ENCODE measurements at places on chromosomes 1 and 21.

- no peak for DNase-seq
These were observed 118.1 kb downstream of the DTL start for GRCh38 chr1:212153635-212154034.

DNA sequence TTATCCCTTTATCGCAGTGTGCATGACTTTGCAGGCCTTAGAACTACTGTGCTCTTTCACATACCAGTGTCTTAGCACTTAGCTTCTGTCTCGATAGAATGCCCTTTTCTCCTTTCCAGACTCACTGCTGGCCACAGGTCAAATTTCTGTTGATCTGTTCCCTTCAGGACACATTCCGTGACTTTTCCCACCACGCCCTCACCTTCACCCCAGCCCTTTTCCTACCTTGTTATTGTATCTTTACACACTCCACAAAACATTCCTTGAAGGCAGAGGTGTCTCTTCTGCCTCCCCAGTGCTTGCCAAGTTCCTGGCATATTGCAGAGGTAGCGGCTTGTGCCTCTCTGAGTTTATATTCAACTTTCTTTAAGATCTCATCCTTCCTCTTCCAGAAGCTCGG, 3.7 kb upstream of the IGSF9 start:
- DNase-seq: no peak

DNA sequence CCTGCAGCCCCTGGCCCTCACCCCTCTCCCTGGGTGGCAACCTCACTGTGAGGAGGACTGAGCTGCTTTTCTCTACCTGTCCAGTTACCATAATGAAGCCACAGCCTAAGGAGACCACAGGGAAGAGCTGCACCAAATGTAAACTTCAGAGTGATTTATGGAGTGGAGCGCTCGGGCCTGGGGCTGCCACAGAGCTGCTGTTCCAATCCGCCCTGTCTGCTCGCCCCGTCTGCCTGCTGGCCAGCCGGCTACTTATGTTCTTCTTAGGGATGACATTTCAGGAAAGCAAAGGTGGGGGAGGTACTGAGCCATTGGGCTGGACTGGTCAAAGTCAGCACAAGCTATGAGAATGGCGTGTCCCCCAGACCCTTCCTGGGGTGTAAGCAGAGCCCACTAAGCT, 17.9 kb downstream of the SYT6 start:
- no peak for DNase-seq

GRCh38 chr1:27522432-27523336, 32.7 kb upstream of the WASF2 start:
- DNase-seq: no peak

DNA sequence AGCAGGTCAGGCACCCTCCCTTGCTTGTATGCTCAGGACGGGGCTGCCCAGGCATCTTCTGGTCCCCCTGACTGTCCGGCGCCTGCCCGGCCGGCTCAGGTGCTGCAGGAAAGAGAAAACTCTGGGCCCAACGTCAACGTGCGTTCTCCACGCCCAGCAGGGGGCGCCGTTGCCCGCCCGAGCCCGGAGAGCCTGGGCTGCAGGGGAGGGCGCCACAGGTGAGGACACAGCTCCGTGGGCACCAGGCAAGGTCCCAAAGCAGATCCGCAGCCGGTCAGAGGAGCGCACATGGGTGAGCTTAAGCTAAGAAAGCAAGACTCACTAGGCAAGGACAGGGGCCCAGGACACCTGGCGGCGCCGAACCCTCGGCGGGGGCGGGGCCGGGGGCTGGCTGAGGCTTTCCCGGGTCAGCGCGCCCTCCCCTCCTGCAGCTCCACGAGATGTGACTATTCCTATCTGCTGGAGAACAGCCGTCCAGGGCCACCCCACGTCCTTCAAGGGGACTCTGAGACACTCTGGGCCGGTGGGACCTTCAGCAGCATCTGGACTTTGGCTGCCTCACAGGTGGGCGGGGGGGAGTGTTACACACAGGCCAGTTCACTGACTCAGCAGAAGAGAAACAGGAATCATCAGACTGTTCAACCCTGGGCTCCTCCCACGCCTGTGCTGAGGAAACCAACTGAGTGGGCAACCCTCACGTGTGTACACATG, 29.3 kb downstream of the KRTAP10-1 start:
- peak; percentile 62 for DNase-seq

- no peak for DNase-seq
These were observed 104.6 kb downstream of the KCND3 start for GRCh38 chr1:111884772-111885443.

GRCh38 chr1:214295934-214296333, 15.0 kb downstream of the SMYD2 start:
- DNase-seq: no peak

DNA sequence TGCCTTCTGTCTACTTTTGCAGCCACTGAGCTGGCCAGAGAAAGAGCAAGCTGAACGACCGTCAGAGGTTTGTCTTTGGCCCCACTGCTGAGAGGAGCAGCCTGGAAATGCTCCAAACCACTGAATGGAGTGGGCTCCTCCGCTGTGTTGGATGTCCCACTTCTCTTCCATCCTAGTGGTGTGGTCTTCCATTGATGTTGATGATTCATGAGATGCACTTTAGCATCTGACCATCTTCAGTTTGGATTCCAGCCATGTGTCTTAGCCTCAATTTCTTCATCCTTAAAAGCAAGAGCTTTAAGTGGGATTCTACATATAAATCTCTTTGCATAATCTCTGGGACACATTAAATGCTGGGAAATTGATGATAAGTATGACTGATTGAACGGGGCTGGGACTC, 276.9 kb downstream of the SIPA1L2 start:
- DNase-seq: no peak

- DNase-seq: no peak
These were observed 3.1 kb upstream of the CD2 start for GRCh38 chr1:116751146-116751545.

GRCh38 chr1:209086486-209087192, 496.9 kb upstream of the CAMK1G start:
- peak; percentile 28 for DNase-seq

DNA sequence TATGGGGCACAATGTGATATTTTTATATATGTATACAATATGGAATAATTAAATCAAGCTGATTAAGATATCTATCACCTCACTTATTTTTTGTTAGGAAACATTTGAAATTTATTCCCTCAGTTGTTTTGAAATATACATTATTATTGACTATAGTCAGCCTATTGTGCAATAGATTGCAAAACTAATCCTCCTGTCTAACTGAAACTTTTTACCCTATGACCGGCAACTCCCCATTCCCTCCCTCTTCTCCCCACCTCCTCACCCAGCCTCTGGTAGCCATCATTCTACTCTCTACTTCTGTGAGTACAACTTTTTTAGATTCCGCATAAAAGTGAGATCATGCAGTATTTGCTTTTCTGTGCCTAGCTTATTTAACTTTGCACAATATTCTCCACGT, 117.7 kb upstream of the SGIP1 start:
- no peak for DNase-seq

- DNase-seq: no peak
These were observed 29.8 kb upstream of the HAO2 start for GRCh38 chr1:119338757-119339156.

GRCh38 chr1:33256471-33257206, at the start of gene ZNF362:
Gene ZNF362, plus strand, starts transcription at chr1:33256492. Its CDS starts 14,083 bp downstream, at chr1:33270575.
- peak; percentile 65 for DNase-seq

DNA sequence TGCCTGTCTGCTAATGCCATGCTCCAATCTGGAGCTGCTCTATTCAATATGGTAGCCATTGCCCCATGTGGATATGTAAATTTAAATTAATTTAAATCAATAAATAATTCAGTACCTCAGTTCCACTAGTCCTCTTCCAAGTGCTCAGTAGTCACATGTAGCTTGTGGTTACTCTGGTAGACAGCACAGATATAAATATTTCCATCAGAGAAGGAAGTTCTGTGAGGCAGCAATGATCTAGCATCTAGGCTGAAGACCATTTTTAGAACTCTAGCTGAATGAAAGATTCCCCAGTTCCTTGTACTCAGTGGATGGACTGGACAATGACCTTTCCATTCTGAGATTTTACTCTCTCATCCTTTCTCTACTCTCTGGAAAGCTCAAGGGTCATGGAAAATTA, 25.8 kb upstream of the CAPZB start:
- no peak for DNase-seq

DNA sequence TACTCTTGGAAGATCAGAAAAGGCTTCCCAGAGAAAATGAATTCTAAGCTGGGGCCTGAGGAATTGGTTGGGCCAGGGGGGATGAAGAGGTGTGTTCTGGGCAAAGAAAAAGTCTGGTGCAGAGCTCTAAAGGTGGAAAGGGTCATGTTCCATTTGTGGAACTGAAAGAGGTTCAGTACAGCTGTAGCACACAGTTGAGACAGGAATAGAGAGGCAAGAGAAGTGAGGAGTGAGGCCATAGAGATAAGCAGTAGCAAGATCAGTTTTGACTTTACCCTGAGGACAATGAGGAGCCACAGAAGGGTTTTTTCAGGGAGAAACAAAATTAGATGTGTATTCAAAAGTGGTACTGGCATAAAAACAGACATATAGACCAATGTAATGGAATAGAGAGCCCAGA, 30.3 kb upstream of the MUTYH start:
- no peak for DNase-seq

GRCh38 chr1:112464501-112464900, 44.3 kb upstream of the WNT2B start:
- no peak for DNase-seq

DNA sequence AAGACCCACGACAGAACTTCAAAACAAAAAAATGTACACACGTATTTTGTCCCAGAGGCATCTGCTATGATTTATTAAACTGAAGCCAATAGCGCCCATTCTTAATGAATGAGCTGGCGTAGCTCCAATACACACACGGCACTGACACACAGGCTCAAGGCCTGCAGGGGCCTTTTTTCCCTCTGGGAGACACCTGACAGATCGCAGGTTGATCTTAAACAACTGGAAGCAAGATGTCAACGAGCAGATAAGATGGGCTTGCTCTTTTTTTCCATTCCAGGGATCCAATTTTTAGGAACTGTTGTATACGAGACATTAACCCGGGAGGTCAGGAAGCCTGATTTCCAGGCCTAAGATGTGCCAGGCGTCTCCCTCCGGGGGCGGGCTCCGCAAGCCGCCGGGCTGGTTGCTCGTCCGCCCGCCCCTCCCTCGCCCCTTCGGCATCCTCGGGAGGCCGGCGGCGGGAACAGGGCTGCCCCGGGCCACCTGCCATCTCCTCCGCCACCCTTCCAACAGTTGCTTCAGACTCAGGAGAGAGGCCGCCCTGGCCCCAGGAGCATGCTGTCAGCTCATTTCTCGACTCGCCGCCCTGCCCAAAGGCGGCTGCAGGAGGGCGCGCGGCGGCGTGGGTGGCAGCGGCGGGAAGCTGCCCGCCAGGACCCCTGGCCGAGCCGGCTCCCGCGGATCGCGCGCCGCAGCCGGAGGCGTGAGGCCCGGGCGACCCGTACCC, 735 bp downstream of the TTC13 start:
- no peak for DNase-seq

- DNase-seq: no peak
These were observed 58.5 kb upstream of the MORC3 start for GRCh38 chr21:36261459-36261858.

- no peak for DNase-seq
These were observed 31.7 kb downstream of the DMAP1 start for GRCh38 chr1:44244986-44245385.

- no peak for DNase-seq
These were observed 40.7 kb upstream of the PIGV start for GRCh38 chr1:26747048-26747447.

GRCh38 chr1:108695535-108695934, 3.4 kb downstream of the PRPF38B start:
- DNase-seq: no peak

GRCh38 chr21:15521644-15522001, 208.2 kb upstream of the USP25 start:
- DNase-seq: no peak

GRCh38 chr1:217562229-217562878, 68.5 kb downstream of the GPATCH2 start:
- DNase-seq: no peak

GRCh38 chr1:202834771-202835547, 24.2 kb downstream of the PCAT6 start:
- no peak for DNase-seq

DNA sequence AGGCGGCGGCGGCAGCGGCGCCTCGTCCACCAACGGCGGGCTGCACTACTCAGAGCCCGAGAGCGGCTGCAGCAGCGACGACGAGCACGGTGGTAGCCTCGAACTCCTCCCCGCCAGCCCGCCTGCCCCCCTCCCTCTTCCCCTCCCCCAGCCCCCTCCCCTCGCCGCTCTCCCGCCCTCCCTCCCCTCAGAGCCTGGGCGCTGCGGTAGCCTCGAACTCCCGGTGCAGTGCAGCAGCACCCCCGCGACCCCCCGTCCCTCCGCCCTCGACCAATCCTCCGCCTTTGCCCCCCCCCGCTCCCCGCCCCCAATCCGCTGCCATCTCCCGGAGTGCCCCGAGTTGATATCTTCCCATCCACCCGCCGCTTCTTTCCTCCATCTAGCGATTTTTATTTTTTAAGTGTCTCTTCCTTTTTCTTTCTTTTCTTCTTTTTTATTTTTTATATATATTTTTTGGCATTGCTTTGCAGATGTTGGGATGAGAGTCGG, 516 bp downstream of the RCOR3 start:
- DNase-seq: peak; percentile 22

DNA sequence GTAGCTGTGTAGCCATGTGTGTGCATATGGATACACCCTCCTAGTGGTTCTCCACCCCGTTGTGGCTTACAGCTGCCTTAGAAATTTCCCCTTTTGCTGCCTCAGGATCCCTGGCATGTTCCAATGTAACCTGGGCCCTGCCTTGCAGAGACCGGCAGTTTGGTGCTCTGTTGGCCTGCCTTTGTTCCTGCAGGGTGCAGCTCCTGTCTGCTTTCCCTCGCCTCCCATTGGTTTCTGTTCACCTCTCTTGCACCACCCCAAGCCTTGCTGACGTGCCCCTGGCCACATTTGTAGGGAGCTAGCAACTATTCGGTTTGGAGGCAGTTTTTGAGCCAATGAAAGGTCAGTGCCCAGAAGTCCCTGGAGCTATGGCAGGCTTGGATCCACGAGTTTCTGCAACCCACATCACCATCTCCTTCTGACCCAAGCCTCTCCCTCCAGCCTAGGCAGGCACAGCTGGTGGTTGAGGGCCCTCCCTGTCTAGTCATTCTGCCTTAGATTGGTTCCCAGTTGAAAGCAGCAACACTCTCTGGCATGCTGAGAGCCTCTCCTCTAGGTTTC, 54.9 kb downstream of the MAB21L3 start:
- DNase-seq: no peak

DNA sequence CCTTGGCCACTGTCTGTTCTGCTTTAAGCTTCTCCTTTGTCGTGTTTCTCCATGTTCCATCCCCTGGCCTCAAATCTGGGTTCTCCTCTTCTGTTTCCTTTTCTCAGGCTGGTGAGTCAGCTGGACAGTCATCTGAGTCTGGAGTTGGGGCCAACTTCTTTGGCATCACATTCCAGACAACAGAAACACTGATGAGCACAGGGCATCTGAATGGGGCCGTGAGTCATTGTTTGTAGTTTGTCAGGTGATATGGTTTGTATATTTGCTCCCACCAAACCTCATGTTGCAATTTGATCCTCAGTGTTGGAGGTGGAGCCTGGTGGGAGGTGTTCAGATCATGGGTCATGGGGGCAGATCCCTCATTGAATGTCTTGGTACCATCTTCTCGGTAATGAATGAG, 14.3 kb upstream of the OLIG2 start:
- DNase-seq: no peak

- no peak for DNase-seq
These were observed 113.7 kb downstream of the FCRL5 start for GRCh38 chr1:157438613-157439012.

GRCh38 chr1:201019321-201019977, 4.1 kb downstream of the KIF21B start:
- peak; percentile 86 for DNase-seq

GRCh38 chr1:184867866-184868689, 106.2 kb downstream of the NIBAN1 start:
- no peak for DNase-seq

GRCh38 chr21:28324690-28325089, 668.0 kb downstream of the LTN1 start:
- no peak for DNase-seq

- DNase-seq: no peak
These were observed 15.6 kb upstream of the FMOD start for GRCh38 chr1:203366476-203366875.

All from GM18507 (cell line).